ENCODE measurements at places on chromosomes 4 and X. TPM values are rescaled to one million over a fixed set of nuclear protein-coding genes. Genes with fewer than 3 reads are reported as not detected.

DNA sequence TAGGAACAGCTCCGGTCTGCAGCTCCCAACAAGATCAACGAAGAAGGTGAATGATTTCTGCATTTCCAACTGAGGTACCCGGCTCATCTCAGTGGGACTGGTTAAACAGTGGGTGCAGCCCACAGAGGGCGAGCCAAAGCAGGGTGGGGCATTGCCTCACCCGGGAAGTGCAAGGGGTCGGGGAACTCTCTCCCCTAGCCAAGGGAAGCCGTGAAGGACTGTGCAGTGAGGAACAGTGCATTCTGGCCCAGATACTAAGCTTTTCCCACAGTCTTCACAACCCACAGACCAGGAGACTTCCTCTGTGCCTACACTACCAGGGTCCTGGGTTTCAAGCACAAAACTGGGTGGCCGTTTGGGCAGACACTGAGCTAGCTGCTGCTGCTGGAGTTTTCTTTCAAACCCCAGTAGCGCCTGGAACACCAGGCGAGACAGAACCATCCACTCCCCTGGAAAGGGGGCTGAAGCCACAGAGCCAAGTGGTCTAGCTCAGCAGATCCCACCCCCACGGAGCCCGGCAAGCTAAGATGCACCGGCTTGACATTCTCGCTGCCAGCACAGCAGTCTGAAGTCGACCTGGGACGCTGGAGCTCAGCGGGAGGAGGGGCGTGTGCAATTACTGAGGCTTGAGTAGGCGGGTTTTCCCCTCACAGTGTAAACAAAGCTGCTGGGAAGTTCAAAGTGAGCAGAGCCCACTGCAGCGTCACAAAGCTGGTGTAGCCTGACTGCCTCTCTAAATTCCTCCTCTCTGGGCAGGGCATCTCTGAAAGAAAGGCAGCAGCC is 84.6 kb downstream of the THOC2 start:
- no peak for DNase-seq

- DNase-seq: no peak
Observed at GRCh38 chr4:172096786-172097185, 283.6 kb downstream of the GALNTL6 start.

GRCh38 chr4:168683595-168683994 is 186.7 kb downstream of the PALLD start:
- no peak for DNase-seq

DNA sequence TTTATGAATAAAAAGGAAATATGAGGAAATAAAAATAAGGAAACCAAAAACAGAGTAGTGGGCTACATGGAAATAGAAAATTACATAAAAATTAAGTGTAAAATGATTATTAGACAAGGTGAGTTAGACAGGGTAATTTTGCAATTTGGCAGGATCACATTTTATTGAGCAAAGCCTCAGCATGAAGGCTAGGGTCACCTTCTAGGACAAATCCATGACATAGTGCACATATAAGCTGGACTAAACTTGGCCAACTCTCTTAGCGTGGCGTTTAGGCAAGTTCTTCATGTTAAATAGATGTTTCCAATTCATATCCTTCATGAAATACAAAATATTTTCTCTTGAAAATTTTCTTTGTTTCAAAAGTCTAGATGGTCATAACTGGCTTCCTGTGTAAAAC is 25.7 kb upstream of the UGT2B7 start:
- DNase-seq: no peak

DNA sequence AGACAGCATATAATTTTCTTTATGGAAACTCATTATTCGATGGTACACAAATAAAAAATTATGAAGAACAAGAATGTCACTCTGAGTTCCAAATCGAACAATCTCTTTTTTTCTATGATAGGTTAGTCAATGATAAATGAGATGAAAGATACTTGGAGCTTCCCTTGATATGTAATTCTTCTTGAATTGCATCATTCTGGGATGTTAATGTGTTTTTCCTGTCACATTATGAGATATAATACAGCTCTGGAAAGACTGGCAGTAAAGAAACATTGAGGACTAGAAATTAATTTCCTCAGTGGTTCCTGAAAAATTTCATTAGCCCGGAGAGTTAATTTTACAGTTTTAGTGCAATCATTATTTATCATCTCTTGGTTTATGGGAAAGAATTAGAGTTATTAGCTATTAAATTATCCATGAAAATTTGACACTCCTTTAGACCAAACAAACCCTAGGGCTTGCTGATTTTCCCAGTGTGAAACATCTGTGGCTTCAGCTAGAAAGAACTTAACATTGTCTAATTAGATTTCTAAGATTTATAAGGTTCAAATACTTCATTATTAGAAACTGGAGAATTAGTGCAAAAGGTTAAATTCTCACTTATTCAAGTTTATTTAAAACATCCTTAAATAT is 1546.6 kb upstream of the TENM3 start:
- no peak for DNase-seq

DNA sequence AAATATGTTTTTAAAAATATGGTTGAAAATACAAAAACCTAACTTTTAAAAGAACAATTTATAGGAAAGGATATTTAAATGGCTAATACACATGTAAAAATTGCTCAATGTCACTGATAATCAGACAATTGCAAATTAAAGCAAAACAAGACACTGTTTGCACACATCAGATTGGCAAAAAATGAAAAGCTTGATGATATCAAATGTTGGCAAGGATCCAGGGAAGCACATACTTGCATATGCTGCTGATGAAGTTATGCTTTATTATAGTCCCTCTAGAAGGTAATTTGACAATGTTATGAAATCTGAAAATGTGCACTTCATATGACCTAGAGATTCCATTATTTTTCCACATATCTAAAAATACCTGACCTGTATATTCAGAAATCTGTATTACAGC is 45.7 kb upstream of the EPGN start:
- DNase-seq: no peak

DNA sequence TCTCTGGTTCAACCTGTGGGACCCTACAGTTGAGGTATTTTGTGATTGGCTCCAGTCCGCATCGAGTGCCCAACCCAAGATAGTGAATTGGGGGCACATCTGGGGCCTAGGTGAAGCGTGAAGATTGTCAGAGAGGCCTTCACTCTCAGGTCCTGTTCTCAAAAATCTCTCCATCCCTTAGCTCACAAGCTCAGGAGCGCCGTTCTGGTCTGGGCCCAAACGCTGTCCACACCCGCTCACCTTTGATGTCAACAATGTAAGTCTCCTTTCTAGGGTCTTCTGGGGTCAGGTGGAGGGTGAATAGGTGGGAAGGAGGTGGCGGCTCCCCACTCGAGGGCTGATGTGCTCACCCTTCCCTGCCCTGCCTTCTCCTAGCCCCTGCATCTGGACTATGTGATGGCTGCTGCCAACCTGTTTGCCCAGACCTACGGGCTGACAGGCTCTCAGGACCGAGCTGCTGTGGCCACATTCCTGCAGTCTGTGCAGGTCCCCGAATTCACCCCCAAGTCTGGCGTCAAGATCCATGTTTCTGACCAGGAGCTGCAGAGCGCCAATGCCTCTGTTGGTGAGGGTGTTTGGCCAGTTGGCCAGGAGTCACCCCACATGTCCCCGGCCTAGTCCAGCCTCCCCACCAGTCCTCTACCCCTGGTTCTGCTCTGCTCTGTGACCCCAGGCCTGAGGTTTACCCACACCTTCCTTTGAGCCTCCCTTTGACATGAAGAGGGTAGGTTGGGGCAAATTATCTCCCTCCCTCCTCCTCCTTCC is 7.6 kb upstream of the CDK16 start:
- DNase-seq: peak; percentile 53

Gene H2AZ1
- total RNA-seq: 209 TPM

Gene TCEAL6
- total RNA-seq: not detected
